ENCODE measurements at places on chromosomes 16 and 17. TPM values are rescaled to one million over a fixed set of nuclear protein-coding genes. Genes with fewer than 3 reads are reported as not detected.

The OR4D1 gene
- not detected for total RNA-seq

DNA sequence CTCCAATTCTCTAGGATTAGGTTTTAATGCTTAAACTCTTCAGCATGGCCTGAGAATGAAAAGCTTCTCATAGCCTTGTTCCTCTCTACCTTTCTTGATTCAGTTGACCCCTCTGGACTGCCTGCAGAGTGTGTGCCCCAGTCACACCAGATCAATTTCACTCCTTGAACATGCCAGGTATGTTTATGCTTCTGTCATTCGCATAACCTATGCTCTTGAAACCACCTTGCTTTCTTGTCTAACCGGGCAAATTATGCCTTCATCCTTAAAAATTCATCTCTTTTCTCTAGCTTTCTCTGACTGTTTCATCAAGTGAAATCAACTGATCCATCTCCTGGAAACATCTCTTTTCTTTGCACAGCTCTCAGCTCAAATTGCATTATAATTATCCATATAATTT, 42.3 kb downstream of the CDH11 start:
- no peak for DNase-seq

The TEX19 gene
- not detected for total RNA-seq

The SLC46A1 gene
- total RNA-seq, result 6.5 TPM

GRCh38 chr17:79391376-79392233, 219.2 kb downstream of the RBFOX3 start:
- DNase-seq, result peak; percentile 87

DNA sequence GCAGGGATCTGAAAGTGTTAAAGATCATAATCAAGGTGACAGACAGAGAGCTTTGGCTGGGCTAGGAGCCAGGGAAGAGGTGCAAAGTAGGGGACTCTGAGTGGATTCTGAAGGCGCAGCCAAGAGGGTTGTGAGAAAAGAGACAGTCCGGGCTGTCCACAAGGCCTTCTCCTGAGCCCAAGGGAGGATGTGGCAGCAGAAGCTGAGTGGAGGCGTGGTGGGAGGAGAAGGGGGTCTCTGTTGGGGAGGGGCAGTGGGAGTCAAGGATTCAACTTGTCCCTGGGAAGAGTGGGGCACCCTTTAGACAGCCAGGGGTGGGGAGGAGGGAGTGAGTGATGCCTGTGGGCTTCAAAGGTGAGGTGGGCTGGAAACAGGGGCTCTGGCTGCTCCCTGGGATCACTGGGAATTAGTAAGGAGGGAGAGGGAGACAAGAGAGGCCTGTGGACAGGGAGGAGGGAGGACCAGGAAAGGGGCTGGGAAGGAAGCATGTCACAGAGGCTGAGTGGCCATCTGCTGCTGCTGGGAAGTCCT, 10.6 kb downstream of the CES1 start:
- DNase-seq, result peak; percentile 21

The ADAD2 gene
- 0.31 TPM for total RNA-seq

DNA sequence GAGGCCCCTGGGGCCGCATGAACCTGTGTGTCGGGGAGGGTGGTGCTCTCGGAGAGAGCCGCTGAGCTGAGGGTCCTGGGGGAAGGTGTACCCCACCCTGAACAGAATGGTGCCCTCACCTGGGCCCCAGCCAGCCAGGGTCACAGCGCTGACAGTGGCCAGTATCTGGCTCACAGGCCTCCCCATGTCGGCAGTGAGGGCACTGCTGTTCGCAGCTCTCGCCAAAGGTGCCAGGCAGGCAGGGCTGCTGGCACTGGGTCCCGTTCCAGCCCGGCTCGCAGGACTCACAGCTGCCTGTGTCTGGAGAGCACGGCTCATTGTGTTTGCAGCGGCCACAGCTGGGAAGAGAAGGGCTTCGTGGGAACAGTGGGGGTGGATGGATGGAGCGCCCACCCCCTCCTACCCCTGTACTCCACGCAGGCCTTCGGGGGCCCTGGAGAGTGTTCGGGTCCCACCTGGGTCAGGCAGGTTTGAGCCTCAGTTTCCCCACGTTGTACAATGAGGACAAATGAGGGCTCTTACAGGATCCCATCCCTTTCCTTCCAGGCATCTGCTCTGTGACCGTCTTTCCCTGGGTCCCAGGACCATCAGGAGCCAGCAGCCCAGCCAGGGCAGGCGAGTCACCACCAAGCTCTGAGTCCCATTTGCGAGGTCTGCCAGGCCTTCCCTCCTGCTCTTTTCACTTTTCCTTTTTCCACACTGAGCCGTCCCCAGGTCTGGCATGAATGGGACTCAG, 5.0 kb downstream of the SCARF1 start:
- peak; percentile 75 for DNase-seq

DNA sequence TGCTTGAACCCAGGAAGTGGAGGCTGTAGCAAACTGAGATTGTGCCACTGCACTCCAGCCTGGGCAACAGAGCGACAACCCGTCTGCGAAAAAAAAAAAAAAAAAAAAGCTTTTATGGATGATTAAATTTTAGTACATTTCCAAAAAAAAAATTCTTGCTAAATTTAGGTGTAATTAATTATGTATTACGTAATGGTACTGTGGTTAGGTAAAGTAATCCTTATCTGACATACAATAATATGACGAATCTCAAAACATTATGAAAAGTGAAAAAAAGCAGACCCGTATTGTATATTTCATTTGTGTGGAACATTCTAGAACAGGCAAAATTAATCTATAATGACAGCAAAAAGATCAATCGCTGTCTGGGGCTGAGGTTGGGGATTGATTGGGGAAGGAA, 10.3 kb upstream of the CORO1A start:
- DNase-seq, result no peak

DNA sequence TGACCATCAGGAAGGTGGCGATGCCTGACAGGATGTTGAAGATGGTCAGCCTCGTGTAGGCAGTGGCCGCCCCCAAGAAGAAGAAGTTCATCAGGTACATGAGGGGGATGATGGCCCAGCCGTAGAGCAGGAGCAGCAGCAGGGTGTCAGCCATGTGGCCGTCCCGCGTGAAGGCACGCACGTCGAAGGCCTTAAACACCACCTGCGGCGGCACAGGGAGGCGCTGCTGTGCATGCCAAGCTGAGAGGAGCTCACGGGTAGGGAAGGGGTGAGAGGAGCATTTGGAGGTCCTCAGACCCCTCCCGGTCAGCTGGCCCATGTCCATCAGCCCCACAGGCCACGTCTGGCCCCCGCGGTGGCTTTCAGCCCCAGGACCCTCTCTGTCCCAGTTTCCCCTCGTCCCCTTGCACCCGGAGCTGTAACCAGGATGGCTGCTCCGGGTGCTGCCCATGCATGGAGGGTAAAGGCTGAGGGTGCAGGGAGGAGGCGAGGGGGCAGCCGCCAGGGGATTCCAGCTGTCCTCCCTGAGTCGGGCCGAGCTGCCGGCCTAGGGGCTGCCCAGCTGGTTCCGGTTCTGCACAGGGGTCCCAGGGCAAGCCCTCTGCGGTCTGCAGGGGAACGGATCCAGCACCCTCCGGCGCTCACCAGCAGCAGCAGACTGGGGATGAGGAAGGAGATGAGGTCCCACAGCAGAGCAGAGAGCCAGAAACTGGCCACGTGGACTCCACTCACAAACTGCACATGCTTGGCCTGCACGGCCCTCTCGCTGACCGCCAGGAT, 17.1 kb upstream of the RNPS1 start:
- no peak for DNase-seq

- DNase-seq, result no peak
Measured at GRCh38 chr16:85171759-85172454, 59.6 kb upstream of the CIBAR2 start.

- DNase-seq, result no peak
Measured at GRCh38 chr16:48507391-48507790, 102.6 kb downstream of the N4BP1 start.

The CFAP97D1 gene
- total RNA-seq, result not detected

The PNMT gene
- total RNA-seq, result 2.4 TPM

The ACD gene
- 7.3 TPM for total RNA-seq

The C16orf96 gene
- total RNA-seq, result 0.72 TPM

The MEIOB gene
- 0.62 TPM for total RNA-seq

- DNase-seq, result no peak
Measured at GRCh38 chr17:46171939-46172338, 21.3 kb downstream of the KANSL1 start.

GRCh38 chr17:73005360-73005759, 87.1 kb downstream of the SLC39A11 start:
- DNase-seq, result no peak

The RBFOX1 gene
- 34.4 TPM for total RNA-seq

The ARL5C gene
- total RNA-seq, result not detected

- DNase-seq, result no peak
Measured at GRCh38 chr16:85755929-85756768, 5.3 kb upstream of the C16orf74 start.

- peak; percentile 82 for DNase-seq
Measured at GRCh38 chr16:83878838-83879237, 20.1 kb upstream of the MLYCD start.

GRCh38 chr17:1413281-1413791, 13.3 kb upstream of the YWHAE start:
- DNase-seq, result peak; percentile 43

The ERCC4 gene
- 8.6 TPM for total RNA-seq

The CES1 gene
- 0.72 TPM for total RNA-seq

GRCh38 chr17:39804839-39805238, 59.3 kb downstream of the IKZF3 start:
- DNase-seq, result no peak

Measured in tongue (tissue), 3 donors.